ENCODE measurements at places on chromosomes 2 and 18. TPM values are rescaled to one million over a fixed set of nuclear protein-coding genes. Genes with fewer than 3 reads are reported as not detected.
A peak's percentile ranks its signal among the peaks of the same experiment; 100 is the strongest.

GRCh38 chr2:158756331-158756730, 38.8 kb upstream of the DAPL1 start:
- no peaks in the 10 kb centered on the region for H3K4me1 ChIP-seq
- H3K36me3 ChIP-seq = no peaks in the 10 kb centered on the region
- no peak overlapping the region for H3K27ac ChIP-seq
- no peaks in the 10 kb centered on the region for H3K27me3 ChIP-seq
- H3K4me3 ChIP-seq = no peak overlapping the region

DNA sequence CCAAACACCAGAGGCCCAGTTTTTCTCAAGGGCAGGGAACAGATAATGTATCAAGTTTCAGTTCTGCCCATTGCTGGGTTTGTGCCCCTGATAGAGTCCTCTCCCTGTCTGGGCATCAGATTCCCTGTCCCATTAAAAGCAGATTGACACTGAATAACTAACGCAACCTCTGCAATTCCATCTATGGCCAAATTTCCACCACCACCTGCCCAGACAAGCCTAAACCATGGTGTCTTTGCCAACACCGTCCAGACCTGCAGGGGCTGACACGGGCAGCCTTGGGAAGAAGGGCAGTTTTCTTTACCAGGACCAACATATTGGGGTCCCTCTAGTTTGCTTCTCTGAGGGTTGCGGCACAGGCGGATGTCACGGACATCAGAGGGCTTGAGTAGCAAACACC, 26.4 kb upstream of the PAX8 start:
- H3K27me3 ChIP-seq = no peaks in the 10 kb centered on the region
- no peaks in the 10 kb centered on the region for H3K36me3 ChIP-seq
- no peak overlapping the region for H3K27ac ChIP-seq

- H3K4me1 ChIP-seq = peaks cover 23% of the 10 kb centered on the region
- no peaks in the 10 kb centered on the region for H3K27me3 ChIP-seq
- no peak overlapping the region for H3K27ac ChIP-seq
Measured at GRCh38 chr2:6977786-6978185, 60.6 kb downstream of the RNF144A start.

DNA sequence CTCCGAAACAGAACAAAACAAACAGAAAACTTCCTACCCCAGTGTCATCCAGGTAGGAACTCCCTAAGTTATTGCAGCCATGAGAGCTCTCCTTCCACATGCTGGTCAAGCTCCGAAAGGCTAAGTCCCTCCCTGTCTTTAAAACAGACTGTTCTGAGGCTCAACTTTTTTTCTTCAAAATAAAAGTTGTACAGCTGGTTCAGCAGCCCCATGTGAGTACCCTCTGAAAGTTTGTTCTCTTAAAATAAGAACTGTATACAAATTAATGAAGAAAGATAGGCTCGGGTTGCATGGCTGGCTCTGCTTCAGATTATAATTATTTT, at the start of gene PDE1A:
Gene PDE1A (minus strand): TSS at position 119 of the 323 bp plus-strand sequence.
- H3K27ac ChIP-seq = peak within 1 kb of the TSS; percentile 50
- DNase-seq = no peak
- H3K27me3 ChIP-seq = no peaks in the 10 kb centered on the region
- H3K36me3 ChIP-seq = no peaks in the 10 kb centered on the region

DNA sequence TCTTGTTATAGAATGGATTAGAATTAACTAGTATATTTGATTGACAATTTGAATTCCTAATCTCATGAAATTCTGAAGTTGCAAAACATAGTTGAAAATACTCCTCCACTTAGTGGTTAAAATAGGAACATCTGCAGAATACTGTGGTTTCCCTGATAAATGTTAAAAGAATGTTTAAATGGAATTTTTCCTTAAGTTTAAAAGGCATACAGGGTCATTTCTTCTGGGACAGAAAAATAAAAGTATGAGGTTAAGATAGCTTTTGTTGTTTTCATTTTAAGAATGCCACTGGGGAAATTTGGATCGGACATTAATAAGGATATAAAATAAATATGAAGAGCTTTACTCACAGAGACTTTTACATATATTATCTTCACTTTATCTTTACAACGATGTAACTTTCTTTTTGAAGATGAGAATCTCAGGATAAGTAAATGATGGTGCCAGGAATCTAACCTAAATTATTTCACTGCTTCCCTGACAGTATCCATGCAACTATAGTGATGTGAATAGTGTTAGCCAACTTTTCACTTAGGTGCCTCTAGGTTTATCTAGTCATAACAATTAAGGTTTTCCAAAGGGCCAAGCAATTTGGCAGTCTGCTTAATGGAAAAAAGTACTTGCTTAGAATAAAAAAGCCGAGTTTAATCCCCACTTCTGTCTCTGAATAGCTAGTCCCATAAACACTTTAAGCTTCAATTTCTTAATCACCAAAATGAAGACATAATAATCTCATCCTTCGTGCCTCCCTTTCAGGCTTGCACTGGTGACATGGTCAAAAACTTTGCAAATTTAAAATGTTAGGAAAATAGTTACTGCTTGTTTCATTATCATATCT, 151.8 kb upstream of the STK17B start:
- DNase-seq = no peak
- H3K4me3 ChIP-seq = no peak overlapping the region
- H3K27me3 ChIP-seq = no peaks in the 10 kb centered on the region

DNA sequence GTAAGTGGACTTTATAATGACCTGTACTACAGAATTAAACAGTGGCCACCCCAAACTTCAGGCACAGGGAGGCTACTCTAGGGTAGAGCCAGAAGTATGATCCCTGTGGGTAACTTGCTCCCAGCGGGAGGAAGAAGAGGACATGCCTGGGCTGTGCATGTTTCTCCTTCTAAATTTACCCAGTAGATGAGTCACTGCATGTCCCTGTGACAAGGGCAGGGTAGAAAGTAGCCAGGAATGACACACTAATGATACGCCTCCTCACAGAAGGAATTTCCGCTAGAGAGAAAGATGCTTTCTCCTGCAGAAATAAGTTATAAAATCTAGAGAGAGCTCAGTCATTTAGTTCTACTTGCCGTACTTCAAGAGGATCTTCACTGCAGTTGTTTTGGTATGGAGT, 7.5 kb downstream of the ACYP2 start:
- no peak overlapping the region for H3K27ac ChIP-seq
- H3K27me3 ChIP-seq = no peaks in the 10 kb centered on the region
- no peaks in the 10 kb centered on the region for H3K4me1 ChIP-seq
- H3K36me3 ChIP-seq = no peaks in the 10 kb centered on the region
- H3K4me3 ChIP-seq = no peak overlapping the region

DNA sequence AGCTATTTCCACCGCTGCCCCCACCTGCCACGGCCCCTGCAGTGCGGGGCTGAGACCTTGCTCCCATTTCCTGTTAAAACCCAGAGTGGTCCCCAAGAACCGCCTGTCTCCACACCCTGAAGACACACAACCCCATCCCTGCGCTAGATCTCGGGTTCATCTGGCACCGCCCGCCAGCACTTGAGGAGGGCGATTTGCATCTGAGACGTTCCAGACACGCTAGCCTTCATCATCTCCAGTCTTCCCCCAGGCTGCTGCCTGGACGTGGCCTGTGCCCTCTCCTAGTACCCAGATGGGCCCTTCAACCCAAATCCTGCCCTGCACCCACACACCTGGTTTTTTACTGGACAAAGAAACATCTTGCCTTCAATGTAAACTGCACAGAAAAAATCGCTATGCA, 49.8 kb downstream of the SLC66A2 start:
- H3K4me3 ChIP-seq = no peak overlapping the region
- no peaks in the 10 kb centered on the region for H3K27me3 ChIP-seq
- H3K4me1 ChIP-seq = no peaks in the 10 kb centered on the region

Gene CPO
- total RNA-seq = not detected

GRCh38 chr2:101956465-101957438, 35.0 kb upstream of the IL1R2 start:
- no peaks in the 10 kb centered on the region for H3K27me3 ChIP-seq
- no peaks in the 10 kb centered on the region for H3K4me1 ChIP-seq
- no peak overlapping the region for H3K27ac ChIP-seq

- DNase-seq = no peak
- no peaks in the 10 kb centered on the region for H3K27me3 ChIP-seq
- no peaks in the 10 kb centered on the region for H3K4me1 ChIP-seq
- no peak overlapping the region for H3K27ac ChIP-seq
- no peaks in the 10 kb centered on the region for H3K36me3 ChIP-seq
Measured at GRCh38 chr18:69383186-69383585, 17.5 kb upstream of the DOK6 start.

Gene NHEJ1
- 7.2 TPM for total RNA-seq

GRCh38 chr2:111657351-111657975, 226.5 kb downstream of the ANAPC1 start:
- H3K36me3 ChIP-seq = no peaks in the 10 kb centered on the region
- H3K27me3 ChIP-seq = no peaks in the 10 kb centered on the region
- no peaks in the 10 kb centered on the region for H3K4me1 ChIP-seq
- DNase-seq = no peak
- no peak overlapping the region for H3K4me3 ChIP-seq

- H3K4me1 ChIP-seq = peaks cover 6% of the 10 kb centered on the region
- DNase-seq = peak; percentile 71
- H3K27me3 ChIP-seq = no peaks in the 10 kb centered on the region
- no peak overlapping the region for H3K4me3 ChIP-seq
- H3K27ac ChIP-seq = peak overlapping the region; percentile 80
Measured at GRCh38 chr2:102063941-102064678, 72.3 kb downstream of the IL1R2 start.

DNA sequence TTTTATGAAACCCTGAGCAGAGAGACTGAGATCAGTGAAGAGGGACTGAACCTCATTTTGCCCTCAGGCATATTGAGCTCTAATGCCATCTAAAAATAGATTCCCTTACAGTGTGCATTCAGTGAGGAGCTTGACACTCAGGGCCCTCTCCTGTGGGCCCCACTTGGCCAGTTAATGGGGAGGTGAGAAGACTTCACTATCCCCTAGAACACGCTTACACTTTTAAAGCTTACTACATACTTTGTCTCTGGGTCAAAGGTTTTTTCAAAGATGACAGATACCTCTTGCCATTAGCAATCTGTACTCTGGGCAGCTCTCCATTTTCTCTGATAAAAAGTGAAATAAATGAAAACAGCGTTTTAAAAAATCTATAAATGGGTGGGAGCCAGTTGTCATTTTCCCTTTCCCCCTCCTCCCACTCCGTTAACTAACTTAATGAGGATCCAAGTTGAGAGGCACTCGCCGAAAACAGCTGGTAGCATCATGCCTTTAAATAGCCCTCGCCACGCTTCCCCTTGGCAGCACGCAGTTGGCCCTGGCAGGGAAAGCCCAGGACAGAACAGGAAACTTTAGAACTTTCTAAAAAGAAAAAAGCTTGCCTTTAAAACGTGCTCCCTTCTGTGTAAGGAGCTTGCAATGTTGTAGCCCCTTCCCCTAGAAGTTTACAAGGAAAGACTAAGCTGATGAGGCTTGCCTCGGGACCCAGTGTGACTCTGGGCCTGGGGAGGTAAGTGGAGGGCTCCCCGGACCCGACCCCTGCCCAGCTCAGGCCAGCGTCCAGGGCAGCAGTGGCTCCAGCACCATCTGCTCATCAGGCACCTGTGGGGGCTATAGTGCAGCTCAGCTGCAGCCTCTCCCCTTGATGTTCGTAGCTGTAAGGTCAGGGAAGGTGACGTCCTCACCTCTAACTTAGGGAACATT, 58.8 kb upstream of the FOSL2 start:
- H3K27me3 ChIP-seq = no peaks in the 10 kb centered on the region
- DNase-seq = no peak
- H3K4me3 ChIP-seq = no peak overlapping the region
- peaks cover 11% of the 10 kb centered on the region for H3K4me1 ChIP-seq

GRCh38 chr2:23199115-23199918, 185.7 kb upstream of the KLHL29 start:
- no peaks in the 10 kb centered on the region for H3K27me3 ChIP-seq
- H3K27ac ChIP-seq = no peak overlapping the region
- no peaks in the 10 kb centered on the region for H3K4me1 ChIP-seq
- no peak for DNase-seq
- no peak overlapping the region for H3K4me3 ChIP-seq

Gene CIAO1
- total RNA-seq = 25.2 TPM

- H3K4me1 ChIP-seq = no peaks in the 10 kb centered on the region
- H3K4me3 ChIP-seq = no peak overlapping the region
- no peaks in the 10 kb centered on the region for H3K36me3 ChIP-seq
Measured at GRCh38 chr2:230634146-230634545, 78.5 kb upstream of the CAB39 start.

- H3K27me3 ChIP-seq = no peaks in the 10 kb centered on the region
- H3K4me1 ChIP-seq = no peaks in the 10 kb centered on the region
- H3K4me3 ChIP-seq = no peak overlapping the region
- DNase-seq = no peak
Measured at GRCh38 chr2:84022810-84023431, 436.2 kb downstream of the SUCLG1 start.

DNA sequence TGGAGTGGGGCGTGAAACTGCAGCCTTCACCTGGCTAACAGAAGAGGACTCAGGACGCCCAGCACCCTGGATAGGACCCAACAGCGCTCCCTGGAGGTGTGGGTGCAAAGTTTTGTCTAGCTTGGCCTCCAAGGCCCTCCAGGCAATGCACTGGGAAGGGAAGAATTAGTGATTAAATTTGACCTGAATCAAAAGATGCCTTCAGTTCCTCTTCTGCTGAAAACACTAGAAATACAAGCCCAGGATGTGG, 779 bp upstream of the TRIB2 start:
- no peaks in the 10 kb centered on the region for H3K27me3 ChIP-seq
- peak; percentile 88 for DNase-seq
- no peaks in the 10 kb centered on the region for H3K36me3 ChIP-seq

DNA sequence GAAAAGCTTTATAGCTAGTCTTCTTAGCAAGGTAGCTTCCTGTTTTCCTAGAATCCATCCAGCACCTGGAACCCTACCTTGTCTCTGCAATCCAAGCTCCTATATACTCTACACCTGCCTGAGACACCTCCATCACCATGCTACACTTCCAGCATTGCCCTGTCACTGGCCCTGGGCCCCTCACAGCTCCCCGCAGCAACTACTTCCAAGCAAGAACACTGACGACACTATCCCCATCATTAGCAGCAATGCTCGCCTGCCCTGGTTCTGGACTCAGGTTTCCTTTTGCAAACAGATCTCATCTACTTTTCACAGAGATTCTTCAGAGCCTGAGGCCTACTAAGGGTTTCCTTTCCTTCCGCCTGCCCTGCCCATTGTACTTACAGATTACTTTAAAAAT, 121.1 kb downstream of the DTNB start:
- H3K4me3 ChIP-seq = no peak overlapping the region
- no peaks in the 10 kb centered on the region for H3K4me1 ChIP-seq
- no peaks in the 10 kb centered on the region for H3K36me3 ChIP-seq
- H3K27me3 ChIP-seq = no peaks in the 10 kb centered on the region
- DNase-seq = no peak
- H3K27ac ChIP-seq = no peak overlapping the region

Measured in pancreas (tissue), 10 donors.